ENCODE measurements at places on chromosomes 13 and 19.

- DNase-seq = no peak
These were observed 144.4 kb downstream of the LIG4 start for GRCh38 chr13:108070925-108071324.

DNA sequence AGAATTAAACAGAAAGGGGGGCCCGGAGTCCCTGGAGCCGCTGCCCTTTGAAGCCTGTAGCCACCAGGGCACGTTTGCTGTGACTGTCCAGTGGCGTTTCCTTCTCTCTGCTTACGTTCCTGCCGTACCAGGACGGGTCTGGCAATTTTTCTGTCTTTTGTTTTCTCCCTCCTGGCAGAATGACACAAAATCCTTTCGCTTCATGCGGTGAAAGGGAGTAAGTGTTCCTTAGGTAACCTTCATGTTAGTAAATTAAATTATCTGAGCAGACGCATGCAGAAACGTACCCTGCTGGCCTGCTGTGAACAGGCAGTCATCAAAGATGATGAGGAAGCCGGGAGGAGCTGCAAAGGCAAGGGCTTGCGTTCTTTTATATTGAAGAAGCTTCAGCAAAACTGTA is 299.3 kb upstream of the ARGLU1 start:
- no peak for DNase-seq

GRCh38 chr13:60335531-60335930 is 61.5 kb upstream of the TDRD3 start:
- no peak for DNase-seq

DNA sequence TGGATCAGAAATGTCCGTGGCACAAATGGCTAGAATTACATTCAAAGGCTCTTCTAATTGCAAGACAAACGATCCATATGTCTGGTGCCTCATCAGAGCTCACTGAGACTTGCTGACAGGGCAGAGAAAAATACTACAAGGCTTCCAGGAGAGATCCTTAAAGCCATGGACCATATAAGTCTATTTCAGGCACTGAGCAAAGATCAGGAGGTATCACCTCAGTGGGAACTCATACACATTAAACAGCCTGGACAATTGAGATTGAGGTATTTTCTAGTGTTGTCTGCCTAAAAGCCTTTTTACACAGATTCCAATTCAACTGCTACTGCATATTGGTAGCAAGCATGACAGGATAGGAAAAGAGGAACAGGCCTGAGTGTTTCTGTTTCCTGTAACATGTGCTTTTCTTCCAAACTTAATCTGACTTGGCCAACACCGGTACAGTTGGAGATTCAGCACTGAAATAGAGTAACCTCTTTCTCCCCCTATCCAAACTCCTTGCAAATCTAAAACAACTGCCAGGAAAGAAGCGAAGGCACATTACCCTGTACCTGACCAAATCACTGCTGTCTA is 65.9 kb downstream of the SERP2 start:
- no peak for DNase-seq

DNA sequence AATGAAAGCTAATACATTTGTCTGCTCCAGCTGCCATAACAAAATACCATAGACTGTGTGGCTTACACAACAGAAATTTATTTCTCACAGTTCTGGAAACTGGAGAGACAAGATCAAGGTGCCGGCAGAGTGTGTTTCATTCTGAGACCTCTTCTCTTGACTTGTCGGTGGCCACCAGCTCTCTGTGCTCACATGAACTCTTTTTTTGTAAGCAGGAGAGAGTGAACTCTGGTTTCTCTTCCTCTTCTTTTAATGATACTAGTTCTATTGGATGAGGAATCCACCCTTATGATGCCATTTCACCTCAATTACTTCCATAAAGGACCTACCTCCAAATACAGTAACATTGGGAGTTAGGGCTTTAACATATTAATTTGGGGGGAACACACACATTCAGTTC is 11.7 kb downstream of the KCTD12 start:
- DNase-seq = no peak

DNA sequence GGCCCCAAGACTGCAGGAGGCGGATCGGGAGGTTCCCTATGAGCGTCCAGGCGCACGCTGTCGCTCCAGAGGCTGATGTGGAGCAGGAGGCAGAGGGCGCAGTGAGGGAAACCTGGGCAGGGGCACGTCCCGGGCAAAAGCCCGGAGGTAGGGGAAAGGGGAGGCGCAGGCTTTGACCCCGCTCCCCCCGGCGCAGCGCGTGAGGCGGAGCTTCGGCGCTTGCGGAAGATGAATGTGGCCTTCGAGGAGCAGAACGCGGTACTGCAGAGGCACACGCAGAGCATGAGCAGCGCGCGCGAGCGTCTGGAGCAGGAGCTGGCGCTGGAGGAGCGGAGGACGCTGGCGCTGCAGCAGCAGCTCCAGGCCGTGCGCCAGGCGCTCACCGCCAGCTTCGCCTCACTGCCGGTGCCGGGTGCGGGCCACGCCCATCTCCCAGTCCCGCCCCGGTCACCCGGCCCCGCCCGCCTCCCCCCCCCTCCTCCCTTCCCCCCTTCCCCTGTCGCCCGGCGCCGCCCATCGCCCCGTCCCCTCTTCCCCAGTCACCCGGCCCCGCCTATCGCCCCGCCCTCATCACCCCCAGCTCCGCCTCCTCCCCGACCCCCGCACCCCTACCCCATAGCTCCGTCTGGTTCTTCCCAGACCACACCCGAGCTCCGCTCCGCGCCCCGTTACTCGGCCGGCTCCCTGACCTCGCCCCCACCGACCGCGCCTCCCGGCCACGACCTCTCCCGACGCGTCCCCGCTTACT is 4.1 kb downstream of the HMG20B start:
- DNase-seq = no peak

- no peak for DNase-seq
These were observed 18.9 kb upstream of the TRIM13 start for GRCh38 chr13:49977992-49978391.

GRCh38 chr19:6233056-6233826 is 46.5 kb downstream of the MLLT1 start:
- DNase-seq = no peak

- no peak for DNase-seq
These were observed 2.9 kb downstream of the RBM26 start for GRCh38 chr13:79403113-79403512.

DNA sequence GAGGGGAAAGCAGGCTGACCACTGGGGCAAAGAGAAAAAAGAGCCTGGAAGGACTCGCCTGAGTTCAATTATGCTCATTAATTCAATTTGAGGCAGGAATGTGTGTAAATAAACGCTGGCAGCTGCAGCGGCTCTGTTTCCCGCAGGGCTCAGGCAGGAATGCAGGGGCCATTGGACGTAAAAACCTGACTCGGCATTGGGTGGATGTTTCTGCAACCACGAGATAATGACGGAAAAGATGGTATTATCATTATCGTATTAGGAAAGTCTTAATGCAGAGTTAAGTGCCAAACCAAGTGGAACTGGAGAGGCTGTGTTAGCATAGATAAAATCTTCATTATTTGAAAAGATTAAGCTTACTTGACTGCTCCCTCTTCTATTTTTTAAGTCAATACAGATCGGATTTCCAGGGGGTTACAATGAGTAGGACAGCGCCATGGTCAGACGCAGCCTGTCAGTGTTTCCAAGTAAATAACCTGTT is 169.8 kb downstream of the SHISA2 start:
- no peak for DNase-seq

GRCh38 chr19:19568802-19569756 is 31.0 kb downstream of the CILP2 start:
- no peak for DNase-seq

- DNase-seq = no peak
These were observed 30.9 kb upstream of the ZNF562 start for GRCh38 chr19:9705836-9706235.

DNA sequence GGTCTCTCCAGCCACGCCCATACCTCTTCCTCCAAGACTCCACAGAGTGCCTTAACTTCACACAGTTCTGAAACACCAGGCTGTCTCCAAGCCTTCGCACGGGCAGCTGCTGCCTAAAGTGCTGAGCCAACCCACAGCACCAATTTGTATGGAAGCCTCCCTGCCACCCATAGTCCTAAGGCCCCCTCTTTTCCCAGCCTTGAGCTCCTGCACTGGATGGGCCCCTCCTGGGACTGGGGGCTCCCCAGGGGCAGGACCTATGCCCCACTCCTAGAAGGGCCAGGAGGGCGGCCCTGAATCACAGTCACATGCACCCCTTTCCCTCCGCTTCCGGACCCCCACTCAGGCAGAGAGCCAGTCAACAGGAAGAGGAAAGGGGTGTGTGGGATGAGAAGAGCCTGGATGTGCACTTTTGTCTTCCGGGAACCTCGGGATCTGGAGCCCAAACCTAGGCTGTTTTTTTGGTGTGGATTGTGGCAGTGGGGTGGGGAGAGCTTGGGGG is 5.1 kb upstream of the FCER2 start:
- no peak for DNase-seq

DNA sequence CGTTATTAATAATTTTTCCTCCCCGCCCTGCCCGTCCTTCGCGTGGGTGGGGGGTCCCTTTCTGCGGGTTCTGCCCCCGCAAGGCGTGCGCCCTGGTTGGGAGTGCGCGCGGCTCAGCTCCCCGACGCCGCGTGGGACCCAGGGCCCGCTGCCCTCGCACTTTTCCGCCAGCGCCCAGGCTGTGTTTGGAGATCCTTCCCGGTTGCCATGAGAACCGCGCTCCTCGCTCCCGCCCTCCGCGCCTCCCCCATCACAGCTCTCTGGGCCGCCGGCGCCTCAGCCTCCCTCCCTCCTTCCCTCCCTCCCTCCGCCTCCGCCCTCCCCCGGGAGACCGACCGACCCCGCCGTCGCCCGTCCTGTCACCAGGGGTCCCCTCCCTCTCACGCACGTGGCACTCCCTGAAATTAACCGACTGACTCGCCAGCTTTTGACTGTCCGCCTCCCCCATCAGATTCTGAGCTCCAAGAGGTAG is 2.4 kb upstream of the SSBP4 start:
- DNase-seq = no peak

- DNase-seq = no peak
These were observed 16.0 kb downstream of the TDRD3 start for GRCh38 chr13:60412909-60413616.

DNA sequence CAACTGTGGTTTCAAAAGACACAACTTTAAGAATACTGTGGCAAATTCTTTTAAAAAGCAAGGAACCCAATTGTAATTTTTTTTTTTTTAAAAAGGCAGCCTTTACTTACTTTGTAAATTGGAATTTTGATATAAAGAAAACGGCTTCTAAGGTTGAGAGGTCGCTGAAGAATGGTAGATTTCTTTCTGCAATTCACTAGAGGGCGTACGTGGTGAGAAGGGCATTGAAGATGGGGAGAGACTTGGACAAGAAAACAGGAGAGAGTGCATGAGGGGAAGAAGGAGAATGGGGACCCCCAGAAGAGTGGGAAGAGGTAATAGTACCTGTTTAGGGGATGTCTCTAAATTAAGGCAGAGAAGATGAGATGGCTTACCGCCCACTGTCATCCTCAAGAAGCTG is 33.5 kb upstream of the PABPC3 start:
- DNase-seq = no peak

DNA sequence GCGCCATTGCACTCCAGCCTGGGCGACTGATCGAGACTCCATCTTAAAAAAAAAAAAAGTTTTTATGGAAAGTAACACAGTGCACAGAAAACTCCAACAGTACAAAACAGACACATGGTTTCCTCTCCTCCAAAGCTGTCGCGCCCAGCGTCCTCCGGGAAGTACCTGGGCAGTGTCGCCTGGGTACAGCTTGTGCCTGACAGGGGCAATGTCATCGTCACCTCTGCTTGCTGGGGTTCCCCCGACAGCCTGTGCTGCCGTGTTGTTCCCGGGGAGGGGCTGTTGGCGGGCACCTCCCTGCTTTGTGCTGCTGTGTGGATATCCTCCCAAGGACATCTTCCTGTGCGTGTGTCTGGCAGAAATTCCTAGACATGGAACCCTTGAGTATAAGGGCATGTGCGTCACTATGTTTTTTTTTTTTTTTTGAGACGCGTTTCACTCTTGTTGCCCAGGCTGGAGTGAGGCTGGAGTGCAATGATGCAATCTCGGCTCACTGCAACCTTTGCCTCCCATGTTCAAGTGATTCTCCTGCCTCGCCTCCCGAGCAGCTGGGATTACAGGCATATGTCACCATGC is 2.4 kb upstream of the F2RL3 start:
- no peak for DNase-seq

- no peak for DNase-seq
These were observed 24.8 kb downstream of the SIAH3 start for GRCh38 chr13:45826731-45827130.

DNA sequence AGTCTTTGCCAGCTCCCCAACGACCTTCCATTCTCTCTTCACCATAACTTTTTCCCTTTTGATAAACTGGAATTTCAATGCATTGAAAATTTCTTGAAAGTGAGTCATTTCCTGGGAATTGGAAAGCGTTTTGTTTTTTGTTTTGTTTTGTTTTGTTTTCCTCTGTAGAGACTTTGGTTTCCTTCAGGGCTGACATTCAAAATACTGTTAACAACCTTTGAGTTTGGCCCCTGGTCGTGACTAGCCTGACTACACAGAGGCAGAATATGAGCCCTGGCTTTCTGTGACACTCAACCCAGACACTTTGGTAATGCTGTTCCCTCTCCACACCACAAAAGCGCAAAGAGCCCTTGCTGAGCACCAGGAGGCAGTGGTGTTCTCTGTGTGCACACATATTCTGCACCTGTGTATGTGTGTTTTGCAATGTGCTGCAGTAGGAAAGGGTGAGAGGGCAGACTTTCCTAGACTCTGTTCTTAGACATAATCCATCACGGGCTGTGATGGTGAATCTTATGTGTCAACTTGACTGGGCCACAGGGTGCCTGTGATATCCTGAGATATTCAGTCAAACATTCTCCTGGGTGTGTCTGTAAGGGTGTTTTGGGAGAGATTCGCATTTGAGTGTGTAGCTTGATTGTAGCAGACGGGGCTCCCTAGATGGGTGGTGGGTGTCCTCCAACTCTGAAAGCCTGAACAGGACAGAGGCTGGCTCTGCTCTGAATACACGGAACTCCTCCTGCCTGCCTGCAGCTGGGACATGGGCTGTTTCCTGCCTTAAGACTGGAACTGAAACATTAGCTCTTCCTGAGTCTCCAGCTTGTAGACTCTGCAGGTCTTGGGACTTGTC is 29.5 kb upstream of the ANKRD10 start:
- no peak for DNase-seq

DNA sequence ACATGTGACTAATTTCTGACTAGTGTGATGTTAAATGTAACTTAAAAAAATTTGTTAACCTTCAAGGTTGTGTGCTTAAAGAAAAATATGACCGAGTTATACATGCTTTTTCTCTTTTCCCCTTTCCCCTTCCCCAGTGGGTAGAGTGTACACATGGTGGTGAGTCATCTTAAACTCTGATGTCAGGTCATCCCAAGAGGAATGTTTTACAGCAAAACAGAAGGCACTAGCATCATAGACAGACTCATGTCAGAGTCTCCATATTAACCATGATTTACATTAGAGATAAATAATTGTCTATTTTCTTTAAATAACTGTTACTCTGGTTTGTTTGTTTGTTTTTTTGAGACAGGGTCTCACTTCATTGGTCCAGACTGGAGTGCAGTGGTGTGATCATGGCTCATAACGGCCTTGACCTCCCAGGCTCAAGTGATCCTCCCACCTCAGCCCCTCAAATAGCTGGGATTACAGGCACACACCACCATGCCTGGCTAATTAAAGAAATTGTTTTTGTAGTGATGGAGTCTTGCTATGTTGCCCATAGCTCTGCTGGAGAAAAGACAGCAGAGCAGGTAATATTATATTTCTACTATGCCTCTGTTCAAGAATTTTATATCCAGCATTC is 160.4 kb upstream of the PCDH9 start:
- no peak for DNase-seq

GRCh38 chr19:55596304-55596703 is 3.0 kb downstream of the FIZ1 start:
- DNase-seq = no peak

Data from iPS DF 6.9 (cell line).